ENCODE measurements at places on chromosomes 1 and 21.

GRCh38 chr1:204258213-204259115 lies 44.7 kb upstream of the GOLT1A start:
- no peak for DNase-seq

DNA sequence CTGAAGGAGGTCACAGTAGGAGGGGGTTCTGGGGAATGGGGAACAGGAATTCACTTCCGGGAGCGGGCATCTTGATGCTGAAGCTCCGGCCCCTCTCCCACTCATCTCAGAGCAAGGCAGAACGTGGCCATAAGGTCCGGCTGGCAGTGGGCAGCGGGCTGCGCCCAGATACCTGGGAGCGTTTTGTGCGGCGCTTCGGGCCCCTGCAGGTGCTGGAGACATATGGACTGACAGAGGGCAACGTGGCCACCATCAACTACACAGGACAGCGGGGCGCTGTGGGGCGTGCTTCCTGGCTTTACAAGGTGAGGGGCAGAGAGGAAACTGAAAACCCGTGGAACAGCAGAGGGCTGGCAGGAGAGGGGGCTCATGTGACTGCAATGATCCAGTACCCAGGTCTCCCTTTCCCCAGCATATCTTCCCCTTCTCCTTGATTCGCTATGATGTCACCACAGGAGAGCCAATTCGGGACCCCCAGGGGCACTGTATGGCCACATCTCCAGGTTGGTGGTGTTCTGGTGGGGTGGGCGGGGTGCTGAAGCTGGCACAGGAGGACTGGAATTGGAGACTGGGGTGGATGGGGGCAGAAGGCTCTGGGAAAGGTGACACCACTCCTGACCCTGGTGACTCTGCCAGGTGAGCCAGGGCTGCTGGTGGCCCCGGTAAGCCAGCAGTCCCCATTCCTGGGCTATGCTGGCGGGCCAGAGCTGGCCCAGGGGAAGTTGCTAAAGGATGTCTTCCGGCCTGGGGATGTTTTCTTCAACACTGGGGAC lies 3.0 kb downstream of the SLC27A3 start:
- no peak for DNase-seq

DNA sequence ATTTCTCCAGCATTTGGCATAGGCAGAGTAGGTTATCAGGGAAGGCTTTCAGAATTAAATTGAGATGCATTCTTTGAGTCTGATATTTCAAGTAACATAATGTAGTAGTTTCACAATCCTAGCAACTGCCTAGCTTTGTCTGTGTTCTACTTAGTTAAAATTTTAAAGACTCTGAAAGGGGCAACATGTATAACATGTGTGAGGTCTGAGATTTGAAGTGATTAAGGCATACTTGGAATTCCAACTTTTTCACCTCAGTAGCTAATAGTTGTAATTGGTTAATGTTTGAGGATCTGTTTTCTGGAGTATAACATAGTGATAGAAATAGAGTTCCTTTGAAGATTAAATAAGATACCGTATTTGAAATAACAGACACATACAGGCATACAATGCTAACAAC lies 335.2 kb upstream of the BEND5 start:
- DNase-seq, result no peak

GRCh38 chr1:167473761-167474160 lies 44.6 kb downstream of the CD247 start:
- DNase-seq, result no peak

- no peak for DNase-seq
These were observed 410.2 kb downstream of the MATN1 start for GRCh38 chr1:30313176-30313575.

- no peak for DNase-seq
These were observed 57.6 kb upstream of the JUN start for GRCh38 chr1:58841455-58841854.

DNA sequence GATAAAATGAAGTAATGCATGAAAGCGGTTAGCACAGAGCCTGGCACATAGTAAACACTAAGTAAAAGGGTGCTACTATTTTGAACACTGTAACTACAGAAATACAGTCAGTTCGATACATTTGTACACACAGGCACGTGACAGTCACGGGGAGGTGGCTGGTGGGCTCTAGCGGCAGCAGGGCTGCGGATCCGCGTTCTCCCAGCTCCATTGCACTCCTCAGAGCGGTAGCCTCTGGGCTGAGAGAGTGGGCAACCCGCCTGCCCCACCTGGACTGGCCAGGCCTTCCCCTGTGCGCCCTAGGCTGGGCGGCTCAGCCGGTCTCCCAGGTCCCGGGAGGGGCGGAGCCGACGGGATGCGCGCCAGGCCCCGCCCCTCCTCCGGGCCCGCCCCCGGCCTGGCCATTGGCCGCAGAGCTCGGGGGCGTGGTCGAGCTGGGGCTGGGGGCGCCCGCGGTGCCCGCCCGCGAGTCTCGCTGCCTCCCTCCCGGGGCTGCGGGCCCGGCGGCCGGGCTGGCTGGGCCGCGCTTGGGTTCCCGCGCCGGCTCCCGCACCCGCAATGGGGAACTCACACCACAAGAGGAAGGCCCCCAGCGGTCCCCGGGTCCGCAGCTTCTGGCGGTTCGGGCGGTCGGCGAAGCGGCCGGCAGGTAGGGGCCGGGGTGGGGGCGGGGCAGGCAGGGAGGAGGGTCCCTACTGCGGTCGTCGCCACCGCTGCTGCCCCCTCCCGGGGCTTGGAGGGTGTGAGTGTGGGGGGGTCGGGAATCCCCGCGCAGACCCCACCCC lies 51.2 kb upstream of the SYNC start:
- peak; percentile 72 for DNase-seq

DNA sequence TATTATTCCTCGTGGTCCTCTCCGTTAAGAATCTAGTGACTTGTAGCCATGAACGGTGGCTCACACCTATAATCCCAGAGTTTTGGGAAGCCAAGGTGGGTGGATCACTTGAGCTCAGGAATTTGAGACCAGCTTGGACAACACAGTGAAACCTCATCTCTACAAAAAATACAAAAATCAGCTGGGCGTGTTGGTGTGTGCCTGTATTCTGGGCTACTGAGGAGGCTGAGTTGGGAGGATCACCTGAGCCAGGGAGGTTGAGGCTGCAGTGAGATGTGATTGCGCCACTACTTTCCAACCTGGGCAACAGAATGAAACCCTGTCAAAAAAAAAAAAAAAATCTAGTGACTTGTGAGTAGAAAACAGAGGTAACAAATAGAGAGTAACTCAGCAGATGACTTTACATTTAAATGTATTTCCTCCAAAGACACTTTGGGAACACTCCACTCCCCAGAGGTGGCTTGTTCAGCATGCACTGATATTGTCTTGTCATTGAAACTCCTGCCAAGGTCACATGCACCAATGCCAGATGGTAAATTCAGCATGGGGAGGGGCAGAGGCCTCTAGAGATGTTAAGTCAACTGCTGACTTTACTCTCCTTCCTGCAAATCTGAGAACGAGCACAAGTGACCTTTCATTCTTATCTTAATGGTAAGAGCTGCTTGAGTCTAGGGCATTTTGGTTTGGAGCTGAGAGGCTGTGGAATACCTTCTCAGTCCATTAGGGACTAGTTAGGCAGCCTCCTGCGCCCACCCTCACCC lies 24.9 kb downstream of the CCDC185 start:
- no peak for DNase-seq

DNA sequence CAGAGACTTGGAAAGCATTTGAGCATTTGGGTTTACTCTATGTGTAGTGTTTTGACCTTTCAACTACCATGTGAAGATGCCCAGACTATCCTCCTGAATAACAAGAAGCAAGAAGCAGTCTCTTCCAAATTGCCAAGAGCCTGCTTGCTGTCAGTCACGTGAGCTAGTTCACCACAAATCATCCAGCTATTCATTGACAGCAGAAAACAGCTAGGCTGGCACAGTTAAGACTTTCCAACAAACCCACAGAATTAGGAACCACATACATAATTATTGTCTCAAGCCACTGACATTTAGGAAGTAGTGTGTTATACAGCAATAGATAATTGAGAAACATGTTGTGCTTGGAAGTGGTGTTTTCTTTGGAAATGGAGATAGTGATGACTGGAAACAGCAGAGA lies 1652.0 kb downstream of the NCAM2 start:
- DNase-seq, result no peak

GRCh38 chr1:54906586-54906985 lies 19.6 kb upstream of the DHCR24 start:
- DNase-seq, result no peak

DNA sequence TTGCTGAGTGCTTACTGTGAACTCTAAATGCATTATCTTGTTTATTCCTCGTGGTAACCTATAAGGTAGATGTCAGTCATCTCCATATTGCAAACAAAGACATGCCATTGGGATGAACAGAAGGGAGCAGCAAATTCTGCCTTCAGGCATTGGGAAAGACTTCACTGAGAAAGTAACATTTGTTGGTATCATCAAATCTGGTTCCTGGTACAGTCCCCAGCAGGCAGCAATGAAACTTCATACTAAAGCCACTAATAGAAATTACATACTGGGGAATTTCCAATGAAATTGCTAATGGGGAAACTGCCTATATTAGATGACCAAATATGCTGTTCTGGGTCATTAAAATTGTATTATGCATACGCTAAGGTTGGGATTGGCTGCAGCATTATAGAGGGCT lies 47.3 kb upstream of the ST6GALNAC5 start:
- no peak for DNase-seq

DNA sequence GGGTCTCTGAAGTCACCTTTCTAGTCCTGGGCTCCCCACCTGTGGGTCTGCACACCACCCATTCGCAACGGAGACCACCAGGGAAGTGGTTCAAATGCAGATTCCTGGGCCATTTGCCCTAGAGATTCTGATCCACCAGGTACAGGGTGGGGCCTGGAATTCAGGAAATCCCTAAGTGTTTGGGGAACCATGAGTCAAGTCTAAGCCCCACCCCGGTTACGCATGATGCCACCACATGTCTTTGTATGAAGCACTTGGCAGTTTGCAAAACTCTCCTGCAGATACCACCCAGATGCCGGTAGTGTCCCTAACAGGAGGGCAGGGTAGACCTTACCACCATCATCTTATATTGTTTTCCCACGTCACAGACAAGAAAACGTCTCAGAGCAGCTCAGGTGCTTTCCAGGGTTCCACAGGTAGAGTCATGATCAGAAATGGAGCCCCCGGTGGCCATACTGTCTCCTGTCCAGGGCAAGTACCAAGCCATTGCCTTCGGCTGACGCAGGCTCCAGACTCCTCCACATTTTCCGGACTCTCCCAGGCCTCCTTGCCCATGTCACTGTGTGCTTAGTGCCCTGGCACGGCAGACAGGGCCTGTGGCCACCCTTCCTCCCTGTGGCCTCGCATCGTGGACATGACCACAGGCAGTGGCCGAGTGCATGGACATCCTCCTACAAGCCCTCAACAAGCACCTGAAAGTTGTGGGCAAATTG lies 89.2 kb upstream of the TMEM51 start:
- no peak for DNase-seq

- no peak for DNase-seq
These were observed 193.4 kb downstream of the ATG4C start for GRCh38 chr1:62977366-62977765.

DNA sequence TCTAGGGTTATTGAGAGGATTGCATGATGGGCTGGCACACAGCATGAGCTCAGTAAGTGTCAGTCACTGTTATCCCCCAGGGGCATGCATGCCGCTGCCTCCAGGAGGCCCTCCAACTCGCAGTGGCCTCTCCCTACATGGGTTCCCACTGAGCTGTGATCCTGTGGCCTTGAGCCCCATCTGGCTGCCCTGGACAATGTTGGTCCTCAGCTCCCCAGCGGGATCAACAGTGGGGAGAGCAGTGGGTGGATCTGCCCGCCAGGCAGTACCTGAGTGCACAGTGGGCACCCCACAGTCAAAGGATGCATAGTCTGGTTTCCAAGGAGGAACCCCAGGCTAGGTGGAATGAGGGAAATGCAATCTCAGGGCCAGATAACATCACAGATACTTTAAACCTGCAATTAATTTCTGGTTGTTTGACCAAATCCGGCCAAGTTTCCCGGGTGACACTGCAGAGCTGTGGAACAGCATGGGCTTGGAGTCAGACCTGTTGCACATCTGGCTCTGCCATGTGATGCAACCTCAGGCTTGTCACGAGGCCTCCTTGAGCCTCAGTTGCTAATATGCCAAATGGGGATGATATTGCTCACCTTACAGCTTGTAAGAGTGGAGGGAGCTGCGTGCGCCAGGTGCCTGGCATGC lies 9.3 kb downstream of the PADI3 start:
- DNase-seq, result no peak

- peak; percentile 38 for DNase-seq
These were observed 1.3 kb downstream of the NTNG1 start for GRCh38 chr1:107142140-107142542.

DNA sequence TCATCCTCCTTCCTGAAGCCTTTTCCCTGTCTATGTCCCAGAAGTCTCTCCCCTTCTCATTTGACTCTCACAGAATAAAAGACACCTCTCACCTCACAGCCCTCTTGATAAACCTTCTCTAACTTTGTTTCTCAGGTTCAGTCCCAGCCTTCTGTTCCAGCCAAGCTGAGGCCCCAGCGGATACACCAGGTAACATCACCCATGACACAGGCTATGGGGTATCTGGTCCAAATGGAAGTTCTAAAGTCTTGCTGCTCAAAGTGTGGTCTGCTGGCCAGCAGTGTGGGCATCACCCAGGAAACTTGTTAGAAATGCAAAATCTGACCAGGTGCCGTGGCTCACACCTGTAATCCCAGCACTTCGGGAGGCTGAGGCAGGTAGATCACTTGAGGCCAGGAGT lies 23.2 kb downstream of the LY9 start:
- no peak for DNase-seq

DNA sequence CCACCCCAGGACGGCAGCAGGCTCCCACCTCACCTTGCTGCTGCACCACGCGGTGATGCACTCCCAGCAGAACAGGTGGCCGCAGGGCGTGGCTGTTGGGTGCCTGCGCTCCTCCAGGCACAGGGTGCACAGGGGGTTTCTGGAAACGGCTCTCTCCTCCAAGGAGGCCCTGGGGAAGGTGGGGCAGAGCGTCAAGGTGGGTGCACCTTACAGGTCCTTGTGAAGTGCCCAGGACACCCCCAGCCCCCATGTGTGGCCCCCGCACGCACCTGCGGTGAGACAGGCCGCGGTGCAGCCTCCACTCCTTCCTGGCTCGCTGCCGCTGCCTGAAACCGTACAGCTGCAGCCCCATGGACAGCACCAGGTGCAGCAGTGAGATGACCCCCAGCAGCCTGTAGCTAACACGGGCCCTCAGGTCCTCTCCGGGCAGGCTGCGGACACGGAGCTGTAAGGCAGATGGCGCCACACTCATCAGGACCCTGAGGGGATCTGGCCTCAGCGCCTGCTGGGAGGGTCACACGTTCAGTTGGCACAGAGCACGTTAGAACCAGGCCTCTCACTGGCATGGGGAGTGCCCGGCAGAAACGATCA lies 5.8 kb downstream of the PEX10 start:
- no peak for DNase-seq

DNA sequence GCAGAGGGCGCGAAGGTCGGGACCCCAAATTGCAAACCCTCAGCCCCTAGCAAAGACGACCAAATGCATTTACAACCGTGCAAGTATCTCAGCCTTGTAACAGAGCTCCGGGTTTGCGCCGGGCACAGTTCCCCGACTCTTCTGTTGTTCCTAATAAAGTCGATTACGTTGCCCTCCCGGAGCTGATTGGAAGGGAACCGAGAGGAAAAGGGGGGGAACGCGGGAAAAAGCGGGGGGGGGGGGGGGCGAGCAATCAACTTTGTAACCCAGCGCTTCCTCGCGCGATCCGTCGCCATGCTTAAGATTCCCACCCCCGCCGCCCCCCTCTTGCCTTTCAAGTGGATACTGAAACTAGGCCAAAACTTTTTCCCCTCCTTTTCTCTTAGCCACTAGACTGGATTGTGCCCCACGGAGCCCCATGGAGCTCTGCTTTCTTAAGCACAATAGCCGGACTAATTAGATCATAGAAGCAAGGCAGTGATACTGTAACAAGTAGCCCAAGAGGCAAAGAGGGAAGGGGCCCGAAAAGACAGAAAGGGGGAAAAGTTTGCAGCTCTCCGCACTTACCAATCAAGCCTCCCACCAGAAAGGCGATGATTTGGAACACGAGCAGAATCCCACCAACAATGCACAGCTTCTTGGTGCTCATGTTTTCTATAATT lies 565 bp downstream of the WLS start:
- no peak for DNase-seq

All from memory B cell (primary cell).